Nucleus accumbens (tissue), 56 donors: ENCODE measurements at places on chromosomes 1 and 21.
A peak's percentile ranks its signal among the peaks of the same experiment; 100 is the strongest.

DNA sequence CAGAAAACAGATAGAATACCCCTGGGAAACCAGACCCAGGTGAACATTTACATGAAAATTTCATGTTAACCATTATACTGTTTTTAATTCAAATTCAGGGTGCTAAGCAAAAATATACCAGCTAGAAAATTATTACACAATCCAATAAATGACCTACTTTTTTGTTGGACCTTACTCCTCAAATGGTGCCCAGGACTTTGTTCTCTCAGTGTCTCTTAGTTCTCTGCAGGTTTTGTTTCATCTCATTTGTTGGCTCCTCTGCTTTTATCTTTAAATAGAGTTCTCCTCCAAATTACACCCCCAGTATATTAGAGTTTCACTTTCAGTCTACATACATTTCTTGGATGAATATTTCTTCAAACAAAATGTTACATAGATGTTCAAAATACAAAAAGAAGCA, 314.8 kb downstream of the TPR start:
- no peak for DNase-seq

GRCh38 chr1:160608941-160609340, 29.6 kb upstream of the CD84 start:
- DNase-seq: no peak

DNA sequence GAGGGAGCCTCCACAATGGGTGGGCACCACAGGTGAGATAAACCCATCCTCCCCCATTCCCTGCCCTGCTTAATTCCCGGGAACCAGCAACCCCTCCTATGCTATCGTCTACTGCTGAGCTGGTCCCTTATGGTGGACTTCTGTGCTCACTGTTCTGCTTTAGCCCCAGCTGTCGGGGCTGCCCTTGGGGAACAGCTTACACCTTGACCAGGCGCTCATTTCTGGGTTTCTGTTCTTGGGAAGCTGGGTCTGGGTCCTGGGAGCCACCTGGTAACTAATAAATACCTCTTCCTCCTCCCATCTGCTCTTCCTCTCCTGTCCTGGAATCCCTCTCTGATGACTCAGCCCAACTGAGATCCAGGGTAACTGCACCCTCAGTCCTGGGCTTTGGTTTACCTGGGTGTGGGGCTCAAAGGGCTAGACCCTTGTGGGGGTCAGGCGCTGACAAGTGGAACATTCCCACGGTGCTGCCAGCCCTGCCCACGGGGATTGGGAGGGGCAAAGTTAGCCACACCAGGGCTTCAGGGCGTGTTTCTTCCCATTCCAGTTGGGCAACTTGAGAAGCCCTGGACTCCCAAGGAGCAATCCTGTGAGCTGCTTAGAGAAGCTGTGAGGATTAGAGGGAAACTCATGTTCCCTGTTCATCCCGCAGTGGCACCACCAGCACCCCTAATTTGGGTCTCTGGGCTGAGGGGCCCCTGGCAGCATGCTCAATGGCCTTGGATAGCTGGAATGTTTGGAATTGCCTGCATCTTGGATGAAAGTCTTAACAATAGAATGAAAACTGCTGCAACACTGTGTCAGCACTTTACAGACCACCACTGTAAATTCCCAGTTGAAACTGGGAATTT, 1.6 kb downstream of the PCAT6 start:
- no peak for DNase-seq

GRCh38 chr1:203127666-203128430, at the start of gene ADORA1:
Gene ADORA1, plus strand, starts transcription at chr1:203127726. Its CDS starts 1,116 bp downstream, at chr1:203128842.
- peak; percentile 74 for DNase-seq

GRCh38 chr1:181936768-181937581, 124.5 kb downstream of the ZNF648 start:
- peak; percentile 4 for DNase-seq

- DNase-seq: no peak
Observed at GRCh38 chr1:172638885-172639831, 19.7 kb upstream of the FASLG start.
